ENCODE measurements at places on chromosomes 2 and 18.

DNA sequence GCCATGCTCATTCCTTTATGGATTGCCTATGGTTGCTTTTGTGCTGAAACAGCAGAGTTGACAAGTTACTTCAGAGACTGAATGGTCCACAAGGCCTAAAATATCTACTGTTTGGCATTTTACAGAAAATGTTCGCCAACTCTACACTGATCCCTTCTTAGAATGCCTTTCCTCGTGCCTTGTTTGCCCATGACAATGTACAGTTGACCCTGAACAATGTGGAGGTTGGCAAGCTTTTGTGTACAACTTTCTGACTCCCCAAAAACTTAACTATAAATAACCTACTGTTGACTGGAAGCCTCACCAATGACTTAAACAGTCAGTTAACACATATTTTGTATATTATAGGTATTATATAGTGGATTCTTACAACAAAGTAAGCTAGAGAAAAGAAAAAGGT is 361.4 kb downstream of the EPHA4 start:
- no peaks in the 10 kb centered on the region for H3K36me3 ChIP-seq
- H3K4me1 ChIP-seq, result no peaks in the 10 kb centered on the region
- H3K27me3 ChIP-seq, result no peaks in the 10 kb centered on the region
- no peak overlapping the region for H3K27ac ChIP-seq
- no peak for DNase-seq

- no peak overlapping the region for H3K27ac ChIP-seq
- H3K27me3 ChIP-seq, result no peaks in the 10 kb centered on the region
- H3K36me3 ChIP-seq, result no peaks in the 10 kb centered on the region
- H3K4me1 ChIP-seq, result no peaks in the 10 kb centered on the region
Observed at GRCh38 chr2:211611061-211611518, 927.5 kb downstream of the ERBB4 start.

- DNase-seq, result peak; percentile 69
- H3K27ac ChIP-seq, result peak overlapping the region; percentile 92
- no peak overlapping the region for H3K4me3 ChIP-seq
- no peaks in the 10 kb centered on the region for H3K36me3 ChIP-seq
- H3K4me1 ChIP-seq, result peaks cover 34% of the 10 kb centered on the region
Observed at GRCh38 chr2:238868067-238868524, 20.2 kb downstream of the TWIST2 start.

GRCh38 chr2:7951490-7951889 is 730.4 kb upstream of the ID2 start:
- H3K36me3 ChIP-seq, result no peaks in the 10 kb centered on the region
- no peaks in the 10 kb centered on the region for H3K27me3 ChIP-seq
- DNase-seq, result no peak
- no peak overlapping the region for H3K4me3 ChIP-seq

- H3K4me1 ChIP-seq, result no peaks in the 10 kb centered on the region
- H3K27ac ChIP-seq, result no peak overlapping the region
- no peaks in the 10 kb centered on the region for H3K27me3 ChIP-seq
- H3K4me3 ChIP-seq, result no peak overlapping the region
Observed at GRCh38 chr18:36592282-36592681, 236.5 kb downstream of the TPGS2 start.

DNA sequence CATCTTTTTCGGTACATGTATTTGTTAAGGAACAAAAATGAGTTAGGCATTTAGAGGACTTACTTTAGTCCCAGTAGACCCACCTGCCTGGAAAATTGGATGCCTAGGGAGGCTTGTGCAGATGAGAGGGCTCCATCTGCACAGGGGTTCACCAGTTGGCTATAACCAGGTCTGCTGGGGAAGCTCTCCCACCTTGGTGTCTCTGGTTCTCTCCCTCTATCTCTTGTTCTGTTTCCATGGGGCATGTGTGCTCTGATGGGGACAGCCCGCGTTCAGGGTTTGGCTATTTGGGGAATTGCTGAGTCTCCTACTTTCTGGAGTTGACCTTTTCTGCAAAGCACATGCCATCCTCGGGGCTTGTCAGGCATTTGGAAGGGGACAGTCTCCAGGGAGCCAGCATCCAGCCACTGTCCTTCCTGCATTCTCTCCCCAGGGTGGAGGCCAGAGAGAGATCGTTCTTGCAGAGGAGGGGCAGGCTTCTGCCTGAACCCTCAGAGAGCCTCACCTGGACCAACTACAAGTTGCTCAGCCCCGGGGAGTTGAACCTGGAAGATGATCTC is 157.3 kb downstream of the KLHL29 start:
- H3K4me1 ChIP-seq, result peaks cover 8% of the 10 kb centered on the region
- H3K36me3 ChIP-seq, result no peaks in the 10 kb centered on the region
- no peak for DNase-seq
- peak overlapping the region; percentile 87 for H3K27ac ChIP-seq

GRCh38 chr2:641872-642815 is 35.1 kb downstream of the TMEM18 start:
- no peaks in the 10 kb centered on the region for H3K36me3 ChIP-seq
- no peak for DNase-seq
- no peak overlapping the region for H3K4me3 ChIP-seq
- no peak overlapping the region for H3K27ac ChIP-seq
- no peaks in the 10 kb centered on the region for H3K4me1 ChIP-seq

- no peak for DNase-seq
- H3K4me1 ChIP-seq, result no peaks in the 10 kb centered on the region
- no peaks in the 10 kb centered on the region for H3K27me3 ChIP-seq
- no peaks in the 10 kb centered on the region for H3K36me3 ChIP-seq
- no peak overlapping the region for H3K4me3 ChIP-seq
Observed at GRCh38 chr18:34695310-34695709, 14.8 kb upstream of the DTNA start.

DNA sequence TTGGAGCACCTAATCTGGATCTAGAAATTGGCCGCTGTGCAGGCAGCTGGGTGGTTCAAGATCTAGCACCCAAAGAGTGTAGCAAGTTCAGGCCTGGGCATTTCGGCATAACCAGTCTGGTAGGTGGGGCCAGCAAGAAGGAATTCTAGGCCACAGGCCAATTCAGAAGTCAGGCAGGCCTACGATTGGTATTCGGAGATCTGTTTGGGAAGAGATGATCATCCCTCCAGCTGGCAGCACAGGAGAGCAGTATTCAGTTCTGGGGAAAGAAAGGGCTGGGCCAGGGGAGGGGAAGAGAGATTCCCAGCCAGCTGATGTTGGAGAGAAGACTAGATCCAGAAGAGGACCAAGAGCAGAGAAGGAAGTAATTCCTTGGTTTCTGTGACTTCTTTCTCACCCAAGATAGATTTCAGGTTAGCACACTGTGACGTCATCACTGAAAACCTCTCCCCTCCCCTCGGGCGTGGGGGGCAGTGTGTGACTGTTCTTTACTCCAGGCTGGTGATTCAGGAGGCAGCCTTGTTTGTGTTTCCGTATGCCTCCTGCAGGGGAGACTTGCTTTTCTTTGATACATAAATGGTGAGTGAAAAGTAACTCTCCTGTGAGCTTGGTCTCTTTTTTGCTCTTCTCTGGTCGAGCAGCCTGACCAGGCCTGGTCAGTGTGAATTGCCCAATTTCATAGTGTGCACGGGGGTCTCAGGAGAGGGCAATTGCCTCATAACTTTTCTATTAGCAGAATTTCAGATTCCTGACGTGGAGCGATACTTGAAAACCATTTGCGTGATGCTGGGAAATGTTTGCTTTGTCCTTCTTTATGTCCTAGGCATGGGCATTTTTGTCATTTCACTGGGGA is 61.1 kb downstream of the MEIS1 start:
- no peaks in the 10 kb centered on the region for H3K36me3 ChIP-seq
- DNase-seq, result peak; percentile 79
- H3K27me3 ChIP-seq, result no peaks in the 10 kb centered on the region
- peak overlapping the region; percentile 74 for H3K27ac ChIP-seq
- no peak overlapping the region for H3K4me3 ChIP-seq

DNA sequence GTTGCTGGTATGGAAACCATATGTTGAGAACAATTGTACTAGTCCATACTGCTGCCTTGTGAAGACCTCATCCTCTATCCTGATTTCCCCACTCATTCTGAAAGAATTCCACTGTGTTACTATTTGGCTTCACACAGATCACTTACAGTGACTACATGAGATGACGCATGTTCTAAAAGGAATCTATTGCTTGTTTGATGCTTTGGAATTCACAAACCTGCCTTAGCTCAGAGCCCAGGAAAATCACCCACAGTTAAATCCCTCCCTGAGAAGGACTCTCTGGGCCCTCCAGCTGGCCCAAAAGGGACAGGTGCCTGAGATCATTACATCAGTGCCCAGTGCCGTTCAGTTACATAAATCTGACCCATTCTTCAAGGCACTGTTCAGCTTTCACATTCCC is 45.3 kb downstream of the KLHL29 start:
- no peak overlapping the region for H3K27ac ChIP-seq
- peaks cover 3% of the 10 kb centered on the region for H3K4me1 ChIP-seq
- H3K36me3 ChIP-seq, result no peaks in the 10 kb centered on the region

- H3K4me1 ChIP-seq, result no peaks in the 10 kb centered on the region
- H3K36me3 ChIP-seq, result no peaks in the 10 kb centered on the region
- no peak for DNase-seq
- H3K27me3 ChIP-seq, result no peaks in the 10 kb centered on the region
Observed at GRCh38 chr18:6294148-6294784, 120.4 kb downstream of the L3MBTL4 start.

DNA sequence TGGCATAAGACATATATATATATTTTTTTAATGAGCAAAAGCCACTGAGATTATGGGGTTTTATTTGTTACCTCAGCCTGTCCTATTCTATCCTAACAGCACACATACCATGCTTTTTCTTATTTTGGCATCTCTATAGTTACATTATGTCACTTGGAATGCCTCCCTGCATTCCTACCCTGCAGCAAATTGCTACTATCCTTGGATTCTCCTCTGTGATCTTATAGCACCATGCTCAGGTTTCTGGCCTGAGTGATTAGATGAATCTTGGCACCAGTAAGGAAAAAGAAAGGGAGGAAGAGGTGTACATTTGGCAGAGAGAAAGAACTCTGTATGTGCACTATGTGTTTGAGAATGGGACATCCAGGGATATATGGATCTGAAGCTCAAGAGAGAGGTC is 86.3 kb upstream of the PELI1 start:
- H3K4me1 ChIP-seq, result no peaks in the 10 kb centered on the region
- H3K27me3 ChIP-seq, result no peaks in the 10 kb centered on the region
- no peak overlapping the region for H3K27ac ChIP-seq
- DNase-seq, result no peak
- no peaks in the 10 kb centered on the region for H3K36me3 ChIP-seq
- H3K4me3 ChIP-seq, result no peak overlapping the region

DNA sequence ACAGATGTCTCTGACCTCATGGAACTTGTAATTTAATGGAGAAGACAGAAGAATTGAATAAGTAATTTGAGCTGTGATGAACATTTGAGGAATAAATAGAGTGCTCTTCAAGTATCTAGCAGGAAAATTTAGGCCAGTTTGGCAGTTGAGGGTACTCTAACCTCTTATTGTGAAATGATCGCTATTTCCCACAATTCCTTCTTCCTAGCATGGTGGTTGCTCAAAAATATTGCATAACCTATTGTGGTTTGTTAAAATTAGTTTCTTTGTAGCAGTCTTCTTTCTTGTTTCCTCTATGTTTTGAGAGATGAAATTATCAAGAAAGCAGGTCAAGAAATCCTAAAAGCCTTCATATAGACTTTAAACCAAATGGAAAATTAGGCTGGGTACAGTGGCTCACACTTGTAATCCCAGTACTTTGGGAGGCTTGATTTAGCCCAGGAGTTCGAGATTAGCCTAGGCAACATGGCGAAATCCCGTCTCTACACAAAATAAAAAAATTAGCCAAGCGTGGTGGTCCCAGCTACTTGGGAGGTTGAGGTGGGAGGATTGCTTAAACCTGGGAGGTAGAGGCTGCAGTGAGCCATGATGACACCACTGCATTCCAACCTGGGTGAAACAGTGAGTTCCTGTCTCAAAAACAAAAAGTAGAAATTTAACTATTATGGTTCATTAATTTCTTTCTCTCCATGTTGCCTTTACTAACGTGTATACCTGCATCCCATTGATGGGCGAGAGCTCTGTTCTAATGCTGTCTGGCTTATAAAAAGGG is 58.7 kb downstream of the RBKS start:
- no peaks in the 10 kb centered on the region for H3K27me3 ChIP-seq
- DNase-seq, result no peak
- H3K4me3 ChIP-seq, result no peak overlapping the region
- no peak overlapping the region for H3K27ac ChIP-seq

GRCh38 chr2:99476629-99477028 is 13.2 kb downstream of the REV1 start:
- H3K4me1 ChIP-seq, result peaks cover 9% of the 10 kb centered on the region
- no peaks in the 10 kb centered on the region for H3K36me3 ChIP-seq
- H3K27ac ChIP-seq, result no peak overlapping the region

GRCh38 chr2:156625360-156626170 is 189.4 kb downstream of the GPD2 start:
- H3K27ac ChIP-seq, result no peak overlapping the region
- no peaks in the 10 kb centered on the region for H3K4me1 ChIP-seq
- DNase-seq, result no peak
- H3K36me3 ChIP-seq, result no peaks in the 10 kb centered on the region

GRCh38 chr18:74299746-74300145 is 8.0 kb upstream of the CYB5A start:
- H3K4me1 ChIP-seq, result no peaks in the 10 kb centered on the region
- no peak overlapping the region for H3K4me3 ChIP-seq
- no peaks in the 10 kb centered on the region for H3K27me3 ChIP-seq
- DNase-seq, result no peak
- H3K36me3 ChIP-seq, result no peaks in the 10 kb centered on the region
- H3K27ac ChIP-seq, result no peak overlapping the region

Measured in uterus (tissue), 4 donors.